Osteoblast (primary cell): ENCODE measurements at places on chromosomes 2 and 18. TPM values are rescaled to one million over a fixed set of nuclear protein-coding genes. Genes with fewer than 3 reads are reported as not detected.

GRCh38 chr2:159090514-159091201 is 122.2 kb downstream of the TANC1 start:
- H3K27me3 ChIP-seq = no peaks in the 10 kb centered on the region
- H3K4me3 ChIP-seq = no peak overlapping the region
- peaks cover 59% of the 10 kb centered on the region for H3K4me1 ChIP-seq

DNA sequence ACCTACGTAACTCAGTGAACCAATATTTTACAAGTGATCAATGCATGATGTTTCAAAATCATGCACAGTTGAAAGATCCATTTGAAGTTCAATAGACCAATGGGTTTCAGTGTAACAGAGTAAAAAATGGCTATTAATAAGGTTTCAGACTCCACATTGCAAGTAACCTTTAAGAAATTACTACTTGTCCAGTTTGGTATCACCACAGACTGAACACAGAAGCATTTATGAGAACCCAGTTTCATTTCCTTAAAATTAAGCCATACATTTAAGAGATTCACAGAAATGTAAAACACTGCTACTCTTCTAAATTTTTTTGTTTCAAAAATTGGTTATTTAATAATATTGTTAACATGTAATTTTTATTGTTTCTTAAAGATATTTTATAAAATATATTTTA is 98.9 kb upstream of the CHRNA1 start:
- no peaks in the 10 kb centered on the region for H3K36me3 ChIP-seq
- DNase-seq = no peak
- H3K4me1 ChIP-seq = no peaks in the 10 kb centered on the region
- no peak overlapping the region for H3K27ac ChIP-seq

- no peak for DNase-seq
- no peak overlapping the region for H3K27ac ChIP-seq
- peaks cover 7% of the 10 kb centered on the region for H3K27me3 ChIP-seq
- no peaks in the 10 kb centered on the region for H3K36me3 ChIP-seq
- no peaks in the 10 kb centered on the region for H3K4me1 ChIP-seq
- H3K4me3 ChIP-seq = no peak overlapping the region
Observed at GRCh38 chr2:225293638-225294037, 105.9 kb upstream of the NYAP2 start.

DNA sequence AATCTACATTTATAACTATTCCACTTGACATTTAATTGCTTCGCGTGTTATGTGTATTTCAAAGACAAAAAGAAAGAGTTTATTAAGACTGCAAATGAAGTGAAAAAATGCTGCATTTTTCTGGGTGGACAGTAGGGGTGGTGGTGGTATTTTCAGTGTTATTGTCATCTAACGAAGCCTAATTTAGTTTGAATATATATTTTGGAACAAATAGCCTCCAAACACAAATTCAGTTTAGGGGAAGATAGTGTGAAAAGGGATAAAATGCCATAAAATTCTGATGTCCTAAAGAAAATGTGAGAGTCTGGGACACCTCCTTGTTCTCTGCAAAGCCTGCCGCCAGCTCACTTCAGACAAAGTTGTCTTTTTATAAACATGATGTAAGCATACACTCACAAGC is 425.1 kb downstream of the NRXN1 start:
- no peak overlapping the region for H3K27ac ChIP-seq
- no peaks in the 10 kb centered on the region for H3K36me3 ChIP-seq
- no peaks in the 10 kb centered on the region for H3K27me3 ChIP-seq
- no peak overlapping the region for H3K4me3 ChIP-seq
- no peaks in the 10 kb centered on the region for H3K4me1 ChIP-seq
- DNase-seq = no peak

DNA sequence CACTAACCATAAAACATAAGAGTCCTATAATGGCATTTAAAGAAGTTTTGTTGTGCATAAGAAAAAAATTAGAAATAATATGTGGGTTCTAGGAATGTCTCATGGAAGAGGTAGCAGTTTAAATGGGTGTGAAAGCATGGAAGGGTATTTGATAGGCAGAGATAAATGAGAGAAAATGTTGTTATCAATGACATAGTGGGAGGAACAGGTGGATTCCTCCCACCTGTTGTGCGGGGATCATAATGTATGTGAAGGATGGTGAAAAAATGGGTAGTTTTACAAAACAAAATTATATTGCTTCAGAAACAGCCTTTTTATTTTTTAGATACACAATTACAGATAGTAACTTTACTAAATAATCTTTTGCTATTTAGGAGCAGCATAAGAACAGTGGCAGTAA is 41.7 kb downstream of the RIT2 start:
- H3K4me3 ChIP-seq = no peak overlapping the region
- H3K27me3 ChIP-seq = no peaks in the 10 kb centered on the region
- DNase-seq = no peak
- H3K36me3 ChIP-seq = no peaks in the 10 kb centered on the region

- no peaks in the 10 kb centered on the region for H3K27me3 ChIP-seq
- H3K4me1 ChIP-seq = peaks cover 10% of the 10 kb centered on the region
- no peak for DNase-seq
Observed at GRCh38 chr2:86017901-86018896, 87.5 kb downstream of the POLR1A start.

DNA sequence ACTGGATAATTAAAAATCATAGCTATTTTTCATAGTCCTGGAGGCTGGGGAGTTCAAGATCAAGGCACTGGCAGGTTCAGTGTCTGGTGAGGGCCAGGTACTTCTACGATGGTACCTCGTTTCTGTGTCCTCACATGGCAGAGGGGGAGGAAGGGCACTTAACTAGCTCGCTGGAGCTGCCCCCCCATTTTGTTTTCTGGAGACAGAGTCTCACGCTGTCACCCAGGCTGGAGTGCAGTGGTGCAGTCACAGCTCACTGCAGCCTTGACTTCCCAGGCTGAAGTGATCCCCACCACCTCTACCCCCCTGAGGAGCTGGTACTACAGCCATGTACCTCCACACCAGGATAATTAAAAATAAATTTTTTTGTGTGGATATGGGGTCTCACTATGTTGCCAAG is 40.3 kb downstream of the ASB1 start:
- H3K27me3 ChIP-seq = no peaks in the 10 kb centered on the region
- no peak overlapping the region for H3K4me3 ChIP-seq
- H3K36me3 ChIP-seq = peaks cover 6% of the 10 kb centered on the region

- H3K4me3 ChIP-seq = no peak overlapping the region
- H3K27me3 ChIP-seq = no peaks in the 10 kb centered on the region
- peak overlapping the region; percentile 27 for H3K27ac ChIP-seq
- H3K36me3 ChIP-seq = no peaks in the 10 kb centered on the region
Observed at GRCh38 chr2:189018631-189019030, 44.5 kb downstream of the COL3A1 start.

DNA sequence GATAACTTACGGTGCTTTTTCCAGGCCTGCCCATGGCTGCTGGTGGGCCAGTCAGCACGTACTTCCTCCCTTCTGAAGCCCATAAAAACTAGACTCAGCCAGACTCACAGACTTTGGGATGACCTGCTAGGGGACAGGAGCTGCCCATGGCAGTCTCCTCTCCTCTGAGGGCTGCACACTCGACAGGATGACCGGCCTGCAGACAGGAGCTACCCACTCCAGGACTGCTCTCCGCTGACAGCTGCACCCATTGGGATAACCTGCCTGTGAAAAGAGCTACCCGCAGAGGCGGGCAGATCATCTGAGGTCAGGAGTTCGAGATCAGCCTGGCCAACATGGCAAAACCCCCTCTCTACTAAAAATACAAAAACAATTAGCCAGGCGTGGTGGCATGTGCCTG is 75.4 kb downstream of the EPB41L3 start:
- DNase-seq = peak; percentile 45
- no peaks in the 10 kb centered on the region for H3K4me1 ChIP-seq
- H3K4me3 ChIP-seq = no peak overlapping the region
- H3K36me3 ChIP-seq = no peaks in the 10 kb centered on the region
- no peak overlapping the region for H3K27ac ChIP-seq
- no peaks in the 10 kb centered on the region for H3K27me3 ChIP-seq

DNA sequence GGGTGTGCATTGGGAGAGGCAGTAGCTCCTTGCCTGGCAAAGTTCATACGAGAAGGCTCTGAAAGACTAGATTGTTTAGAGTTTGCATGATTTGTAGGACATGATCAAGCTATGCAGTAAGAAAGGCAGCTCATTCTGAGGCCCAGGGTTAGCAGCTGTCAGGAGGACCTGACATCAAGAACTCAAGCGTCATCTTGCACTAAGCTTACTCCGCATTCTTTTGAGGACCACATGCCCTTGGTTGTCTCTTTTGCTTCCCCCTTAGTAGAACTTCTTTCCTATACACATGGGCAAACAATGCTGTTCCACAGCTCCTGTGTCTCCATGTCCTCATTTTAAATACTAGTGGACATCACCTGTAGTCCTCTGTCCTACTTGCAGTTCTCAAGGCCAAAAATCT is 14.0 kb downstream of the ZNF532 start:
- no peak for DNase-seq
- H3K4me1 ChIP-seq = peaks cover 15% of the 10 kb centered on the region
- H3K4me3 ChIP-seq = no peak overlapping the region
- H3K27me3 ChIP-seq = no peaks in the 10 kb centered on the region

DNA sequence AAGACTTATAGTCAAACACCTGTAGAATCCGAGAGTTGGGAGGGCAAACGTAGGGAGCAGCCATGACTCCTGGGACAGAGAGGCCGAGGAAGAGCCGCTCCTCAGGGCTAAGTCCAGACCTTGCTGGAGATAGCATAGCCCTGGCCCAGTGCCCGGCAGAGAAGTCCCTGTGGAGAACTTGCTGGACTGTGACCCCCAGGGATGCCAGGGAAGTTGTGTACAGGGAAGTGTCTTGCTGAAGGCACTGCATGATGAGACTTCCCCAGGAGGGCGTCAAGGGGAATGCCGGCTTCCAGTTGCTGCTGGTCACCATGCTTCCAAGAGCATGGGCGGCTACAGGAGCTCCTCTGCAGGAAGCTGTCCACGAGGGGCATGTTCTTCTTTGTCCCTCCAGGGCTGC is 8.6 kb upstream of the CNDP1 start:
- H3K4me1 ChIP-seq = no peaks in the 10 kb centered on the region
- H3K4me3 ChIP-seq = no peak overlapping the region
- no peak overlapping the region for H3K27ac ChIP-seq
- no peaks in the 10 kb centered on the region for H3K36me3 ChIP-seq

DNA sequence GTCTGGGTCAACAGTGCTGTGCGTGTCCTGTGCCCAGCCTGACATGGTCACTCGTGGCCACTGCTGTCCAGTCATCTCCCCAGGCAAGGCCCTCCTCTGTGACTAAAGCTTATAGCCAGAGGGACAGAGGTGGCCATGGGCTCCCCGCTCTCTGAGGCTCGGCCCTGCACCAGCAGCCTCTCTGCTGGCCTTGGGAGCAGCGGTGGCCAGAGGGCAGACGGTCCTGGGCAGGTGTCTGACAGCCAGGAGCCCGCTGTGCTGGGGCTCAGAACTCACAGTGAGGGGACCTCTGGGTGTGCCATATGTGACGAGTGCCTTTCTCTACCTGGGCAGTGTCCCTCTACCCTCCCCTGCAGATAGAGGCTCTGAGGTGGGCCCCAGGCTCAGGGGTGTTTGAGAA is 98.7 kb downstream of the FAM210A start:
- peak; percentile 49 for DNase-seq
- H3K4me1 ChIP-seq = no peaks in the 10 kb centered on the region
- no peak overlapping the region for H3K27ac ChIP-seq

DNA sequence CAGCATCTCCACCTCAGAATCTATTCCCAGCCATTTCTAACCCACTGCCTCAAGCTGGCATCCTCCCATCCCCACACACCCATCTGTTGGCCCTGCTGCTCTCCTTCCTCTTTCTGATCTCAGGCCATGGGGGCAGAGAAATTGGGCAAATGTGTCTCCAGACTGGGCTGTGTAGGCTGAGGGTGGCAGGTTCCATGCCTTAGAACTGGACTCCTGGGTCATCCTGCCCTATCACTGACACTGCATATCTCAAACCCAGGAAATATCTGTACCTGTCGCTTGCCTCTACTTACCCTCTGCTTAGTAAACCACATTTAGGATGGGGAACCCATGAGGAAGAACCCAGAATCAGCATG is 1.8 kb downstream of the WNT10A start:
- peak; percentile 88 for DNase-seq
- H3K36me3 ChIP-seq = no peaks in the 10 kb centered on the region
- H3K27ac ChIP-seq = no peak overlapping the region
- H3K27me3 ChIP-seq = peaks cover 73% of the 10 kb centered on the region
- H3K4me1 ChIP-seq = no peaks in the 10 kb centered on the region

- peak overlapping the region; percentile 40 for H3K27ac ChIP-seq
- H3K27me3 ChIP-seq = no peaks in the 10 kb centered on the region
- peak; percentile 63 for DNase-seq
- H3K4me1 ChIP-seq = peaks cover 17% of the 10 kb centered on the region
- H3K36me3 ChIP-seq = no peaks in the 10 kb centered on the region
- peak overlapping the region; percentile 16 for H3K4me3 ChIP-seq
Observed at GRCh38 chr18:68734308-68734707, 19.4 kb upstream of the TMX3 start.

DNA sequence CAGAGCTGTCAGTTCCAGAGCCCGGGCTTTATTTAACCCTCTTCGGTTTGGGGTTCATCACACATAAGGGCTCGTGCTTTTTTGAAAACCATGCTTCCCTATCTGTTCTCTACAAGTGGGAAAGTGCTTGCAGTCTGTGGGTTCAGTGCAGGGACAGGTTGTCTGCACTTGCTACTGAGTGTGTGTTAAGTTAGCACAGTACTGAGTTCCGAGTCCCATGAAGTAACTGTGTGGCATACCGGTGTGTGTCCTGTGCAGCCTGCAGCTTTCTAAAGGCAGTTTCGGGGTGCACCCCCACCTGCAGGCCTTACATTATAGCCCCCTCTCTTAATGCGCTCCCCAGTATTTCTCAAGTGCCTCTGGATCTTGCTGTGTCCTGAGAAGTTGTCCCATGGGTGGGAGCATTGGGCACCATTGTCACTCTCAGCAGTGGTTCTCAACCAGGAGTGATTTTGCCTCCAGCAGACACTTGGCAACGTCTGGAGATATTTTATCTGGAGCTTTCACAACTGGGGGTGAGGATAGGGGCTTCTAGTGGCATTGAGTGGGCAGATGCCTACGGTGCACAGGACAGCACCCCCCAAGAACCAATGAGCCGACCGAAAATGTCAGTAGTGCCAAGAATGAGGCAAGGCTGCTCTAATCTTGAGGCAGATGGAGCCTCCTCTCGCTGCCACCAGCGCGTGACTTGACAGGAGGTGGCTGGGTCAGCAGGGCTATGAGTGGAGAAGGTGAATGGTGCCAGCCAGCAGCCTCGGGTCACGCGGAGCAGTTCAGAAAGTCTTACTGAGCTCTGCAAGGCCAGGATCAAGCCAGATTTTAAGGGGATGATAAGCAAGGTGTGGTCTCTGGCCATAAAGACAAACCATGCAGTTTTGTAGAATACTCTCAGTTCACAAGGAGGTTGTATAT is 152.2 kb downstream of the SMAD7 start:
- no peak overlapping the region for H3K4me3 ChIP-seq
- H3K27ac ChIP-seq = no peak overlapping the region
- peak; percentile 62 for DNase-seq
- peaks cover 25% of the 10 kb centered on the region for H3K36me3 ChIP-seq
- no peaks in the 10 kb centered on the region for H3K27me3 ChIP-seq

- H3K4me1 ChIP-seq = peaks cover 5% of the 10 kb centered on the region
- H3K27ac ChIP-seq = no peak overlapping the region
- no peak for DNase-seq
- H3K36me3 ChIP-seq = peaks cover 10% of the 10 kb centered on the region
Observed at GRCh38 chr2:196220671-196221070, 49.3 kb upstream of the STK17B start.

Gene ASAP2
- 56.0 and 66.2 TPM in 2 replicates for total RNA-seq

Gene SCYGR8
- total RNA-seq = not detected in 2 replicates

Gene UGT1A3
- not detected in 2 replicates for total RNA-seq

Gene CAVIN2
- 1.2 and 1.8 TPM in 2 replicates for total RNA-seq

Gene ZBTB7C
- total RNA-seq = 0.29 and 0.36 TPM in 2 replicates

Gene AQP12B
- total RNA-seq = not detected in 2 replicates

Gene BOLL
- not detected in 2 replicates for total RNA-seq

Gene LINC00305
- not detected in 2 replicates for total RNA-seq

Gene LYPD6B
- 2.5 and 2.9 TPM in 2 replicates for total RNA-seq

Gene PROKR1
- not detected in 2 replicates for total RNA-seq

Gene C2orf72
- not detected in 2 replicates for total RNA-seq
